Activated CD4-positive, CD25-positive, alpha-beta regulatory T cell treated with anti-CD3 and anti-CD28 coated beads, Interleukin-2, amount 50 U/mL, for 24 hours (primary cell): ENCODE measurements at places on chromosomes 4 and X.

DNA sequence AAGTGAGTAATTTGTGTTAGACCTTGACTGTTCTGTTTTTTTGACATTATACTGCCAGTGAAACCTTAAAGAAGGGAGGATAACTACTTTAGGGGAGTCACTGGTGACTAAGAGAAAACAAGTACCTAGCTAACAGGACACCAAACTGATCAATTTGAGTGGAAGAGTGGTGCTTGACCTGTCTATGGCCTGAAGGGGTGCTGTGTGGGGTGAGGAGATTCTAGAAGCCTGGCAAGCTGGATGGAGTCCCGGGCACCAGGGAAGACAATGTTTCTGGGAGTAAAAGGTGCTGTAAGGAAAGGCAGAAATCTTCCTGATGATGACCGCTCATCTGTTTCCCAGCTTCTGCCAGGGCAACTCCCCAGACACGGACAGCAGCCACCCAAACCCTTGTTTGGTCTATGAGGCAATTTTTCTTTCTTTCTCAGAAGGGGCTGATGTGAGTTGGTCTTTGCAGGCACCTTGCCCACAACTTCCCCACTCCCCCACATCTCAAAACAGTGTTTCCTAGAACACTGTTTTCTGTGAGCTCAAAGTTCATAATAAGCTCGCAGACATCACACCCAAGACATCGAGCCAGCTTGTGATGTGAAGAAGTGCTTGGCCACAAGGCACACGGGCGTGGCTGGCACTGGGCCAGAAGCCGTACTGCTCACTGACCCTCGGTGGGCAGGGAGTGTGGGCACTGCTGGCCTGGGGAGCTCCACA lies 4.6 kb downstream of the TXK start:
- ATAC-seq = peak; percentile 37

DNA sequence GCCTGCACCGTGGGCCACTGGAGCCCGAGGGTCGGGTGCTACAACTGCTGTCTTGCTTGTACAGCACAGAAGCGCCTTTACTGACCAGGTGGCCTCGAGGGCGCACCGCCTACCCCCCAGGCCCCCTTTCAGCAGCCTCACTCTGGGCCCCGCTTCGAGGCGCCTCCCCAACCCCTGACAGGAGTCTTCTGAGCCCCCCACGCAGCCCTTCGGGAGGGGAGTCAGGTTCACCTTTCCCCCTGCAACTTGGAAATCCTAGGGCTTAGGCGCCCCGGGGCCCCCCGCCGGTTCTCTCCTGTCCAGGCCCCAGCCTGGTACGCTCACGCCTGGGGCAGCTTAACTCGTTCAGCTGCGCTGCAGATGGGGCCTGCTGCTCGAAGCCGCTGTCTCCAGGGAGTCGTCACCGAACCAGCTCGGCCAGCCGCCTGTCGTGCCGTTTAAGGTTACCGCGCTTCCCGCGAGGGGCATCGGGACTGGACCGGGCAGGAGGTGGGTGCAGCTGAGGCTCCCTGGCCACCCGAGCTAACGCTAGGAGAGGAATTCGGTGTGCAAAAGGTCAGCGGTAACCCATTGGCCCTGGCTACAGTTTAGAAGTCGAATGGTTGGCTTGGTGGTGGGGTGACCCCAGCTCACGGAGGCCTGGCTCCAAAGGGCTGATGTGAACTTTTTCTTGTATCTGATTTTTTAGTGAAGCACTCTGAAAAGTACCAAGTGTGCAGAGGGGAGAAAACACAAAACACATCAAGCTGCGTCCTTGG lies 58.9 kb upstream of the BCOR start:
- ATAC-seq = no peak

DNA sequence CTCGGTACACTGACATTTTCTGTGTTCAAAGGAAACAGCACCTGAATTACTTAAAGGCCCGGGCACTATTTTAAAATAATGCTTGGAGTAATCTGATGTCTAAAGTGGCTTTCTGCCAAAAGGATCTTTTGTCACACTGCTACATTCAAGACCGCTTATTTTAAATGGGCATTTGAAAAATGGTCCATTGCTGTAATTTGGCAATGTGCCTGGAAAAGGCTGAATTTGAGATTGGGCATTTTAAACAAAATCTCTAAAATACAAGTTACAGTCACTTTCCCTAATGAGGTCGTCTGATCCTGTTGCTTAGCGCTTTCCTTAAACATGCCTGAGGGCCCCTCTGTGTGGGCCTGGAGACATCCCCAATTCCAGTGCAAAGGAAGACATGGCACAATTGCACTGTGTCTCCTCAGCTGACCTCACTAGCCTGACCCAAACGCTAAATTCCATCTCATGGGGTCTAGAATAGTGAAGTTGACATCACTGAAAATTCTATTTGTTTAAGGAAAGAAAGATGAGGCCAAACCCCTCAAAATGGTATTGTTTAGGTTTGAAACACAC lies 214.2 kb downstream of the GPC3 start:
- no peak for ATAC-seq

DNA sequence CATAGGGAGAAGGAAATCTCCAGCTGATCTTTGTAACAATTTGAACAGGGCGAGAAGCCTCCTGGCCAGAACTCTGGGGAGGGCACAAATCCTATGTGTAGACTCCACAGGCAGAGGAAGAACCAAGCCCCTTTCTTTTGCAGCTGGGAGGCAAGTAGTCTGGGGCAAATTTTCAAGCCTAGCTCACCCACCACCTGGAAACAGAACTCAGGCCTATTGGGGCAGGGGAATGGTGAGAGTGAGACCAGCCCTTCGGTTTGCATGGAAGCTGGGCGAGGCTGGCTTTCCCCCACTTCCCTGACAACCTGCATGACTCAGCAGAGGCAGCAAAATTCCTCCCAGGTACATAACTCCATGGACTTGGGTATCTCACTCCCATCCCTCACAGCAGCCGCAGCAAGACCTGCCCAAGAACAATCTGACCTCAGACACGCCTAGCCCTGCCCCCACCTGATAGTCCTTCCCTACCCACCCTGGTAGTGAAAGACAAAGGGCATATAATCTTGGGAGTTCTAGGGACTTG lies 138.2 kb downstream of the EMCN start:
- no peak for ATAC-seq

DNA sequence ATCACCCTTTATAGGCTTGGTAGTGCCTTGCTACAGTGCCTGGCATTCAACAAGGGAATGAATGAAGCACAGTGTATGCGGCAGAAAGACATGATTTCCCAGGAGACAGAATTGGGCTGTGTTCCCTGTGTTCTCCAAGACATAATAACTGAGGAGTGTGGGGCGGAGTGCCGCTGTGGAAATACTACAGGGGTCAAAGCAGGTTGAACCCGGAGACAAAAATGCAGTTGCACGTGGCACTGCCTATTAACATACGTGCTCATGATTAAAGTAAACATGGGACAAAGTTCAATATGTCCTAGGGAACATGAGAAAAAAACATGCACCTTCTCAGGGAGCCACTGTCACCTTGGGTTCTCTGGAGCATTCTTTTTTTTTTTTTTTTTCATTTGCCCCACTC lies 820.8 kb downstream of the RPA4 start:
- ATAC-seq = no peak

DNA sequence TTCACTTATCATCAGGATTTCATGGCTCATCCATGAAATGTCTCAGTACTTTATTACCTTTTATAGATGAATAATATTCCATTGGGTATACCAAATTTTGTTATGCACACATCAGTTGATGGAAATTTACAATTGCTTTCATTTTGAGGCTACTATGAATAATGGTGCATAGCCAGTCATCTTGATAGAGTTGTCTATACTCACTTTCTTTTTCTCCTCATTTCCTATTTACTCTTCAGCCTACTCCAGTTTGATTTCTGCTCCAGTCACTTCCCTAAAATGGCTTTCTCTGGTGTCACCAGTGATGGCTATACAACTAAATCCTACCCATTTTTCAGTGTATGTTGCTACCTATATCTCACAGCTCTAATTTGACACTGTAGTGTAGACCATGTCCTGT lies 743.5 kb upstream of the MAGEB2 start:
- ATAC-seq = no peak

- ATAC-seq = no peak
These were observed 265.7 kb upstream of the FAM241A start for GRCh38 chr4:111879539-111879938.

GRCh38 chr4:9833421-9833820 lies 52.0 kb downstream of the DRD5 start:
- ATAC-seq = no peak

GRCh38 chr4:835148-836002 lies 9.4 kb upstream of the CPLX1 start:
- no peak for ATAC-seq

- ATAC-seq = no peak
These were observed 5.0 kb downstream of the PNCK start for GRCh38 chrX:153668423-153669173.

DNA sequence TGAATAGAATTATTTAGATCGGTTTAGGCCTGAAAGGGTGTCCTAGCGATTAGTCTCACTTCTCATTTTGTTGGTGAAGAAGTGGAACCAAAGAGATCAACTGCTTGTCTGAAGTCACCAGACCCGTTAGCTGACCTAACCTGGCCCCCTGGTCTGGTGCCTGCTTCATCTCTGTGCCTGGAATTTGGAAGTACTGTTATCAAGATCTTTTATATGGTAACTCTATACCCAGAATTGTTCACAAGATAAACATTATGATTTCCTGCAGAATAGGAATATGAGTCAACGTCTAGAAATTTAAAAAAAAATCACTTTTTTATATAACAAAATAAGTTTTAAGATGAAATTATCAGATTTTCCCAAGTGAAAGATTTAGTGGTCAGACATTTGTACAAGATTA lies 37.2 kb downstream of the LRP2BP start:
- no peak for ATAC-seq

GRCh38 chr4:56757261-56757746 lies 64.2 kb downstream of the SPINK2 start:
- ATAC-seq = peak; percentile 50

GRCh38 chr4:47432749-47433148 lies 30.8 kb downstream of the COMMD8 start:
- no peak for ATAC-seq

DNA sequence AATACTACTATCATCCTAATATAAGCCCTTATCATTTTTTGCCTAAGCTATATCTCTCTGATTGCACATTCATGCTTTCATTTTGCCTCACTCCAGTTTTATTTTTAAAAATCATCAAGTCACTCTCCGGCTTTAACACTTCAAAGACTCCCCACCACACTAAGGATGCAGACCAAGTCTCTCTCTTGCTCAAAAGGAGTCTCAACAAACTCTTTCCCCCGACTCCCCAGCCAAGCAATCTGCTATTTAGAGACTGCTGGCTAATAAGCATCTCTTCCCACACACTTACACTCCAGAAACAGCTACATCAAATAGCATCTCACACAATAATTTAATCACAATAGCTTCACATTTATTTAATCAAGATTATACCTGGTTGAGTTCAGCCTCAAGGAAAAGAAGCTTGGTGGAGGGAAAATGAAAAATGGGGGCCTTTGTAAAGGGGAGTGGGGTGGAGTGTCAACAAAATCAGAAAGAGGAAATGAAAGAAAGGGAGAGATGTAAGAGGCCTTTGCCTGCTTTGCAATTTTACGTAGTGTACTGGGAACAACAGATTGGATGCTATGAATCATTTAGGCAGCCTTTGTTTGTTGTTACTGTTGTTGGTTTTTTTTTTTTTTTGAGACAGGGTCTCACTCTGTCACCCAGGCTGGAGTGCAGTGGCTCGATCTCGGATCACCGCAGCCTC lies 104.1 kb upstream of the MCF2 start:
- no peak for ATAC-seq

GRCh38 chr4:22688236-22688635 lies 4.5 kb upstream of the GBA3 start:
- no peak for ATAC-seq

DNA sequence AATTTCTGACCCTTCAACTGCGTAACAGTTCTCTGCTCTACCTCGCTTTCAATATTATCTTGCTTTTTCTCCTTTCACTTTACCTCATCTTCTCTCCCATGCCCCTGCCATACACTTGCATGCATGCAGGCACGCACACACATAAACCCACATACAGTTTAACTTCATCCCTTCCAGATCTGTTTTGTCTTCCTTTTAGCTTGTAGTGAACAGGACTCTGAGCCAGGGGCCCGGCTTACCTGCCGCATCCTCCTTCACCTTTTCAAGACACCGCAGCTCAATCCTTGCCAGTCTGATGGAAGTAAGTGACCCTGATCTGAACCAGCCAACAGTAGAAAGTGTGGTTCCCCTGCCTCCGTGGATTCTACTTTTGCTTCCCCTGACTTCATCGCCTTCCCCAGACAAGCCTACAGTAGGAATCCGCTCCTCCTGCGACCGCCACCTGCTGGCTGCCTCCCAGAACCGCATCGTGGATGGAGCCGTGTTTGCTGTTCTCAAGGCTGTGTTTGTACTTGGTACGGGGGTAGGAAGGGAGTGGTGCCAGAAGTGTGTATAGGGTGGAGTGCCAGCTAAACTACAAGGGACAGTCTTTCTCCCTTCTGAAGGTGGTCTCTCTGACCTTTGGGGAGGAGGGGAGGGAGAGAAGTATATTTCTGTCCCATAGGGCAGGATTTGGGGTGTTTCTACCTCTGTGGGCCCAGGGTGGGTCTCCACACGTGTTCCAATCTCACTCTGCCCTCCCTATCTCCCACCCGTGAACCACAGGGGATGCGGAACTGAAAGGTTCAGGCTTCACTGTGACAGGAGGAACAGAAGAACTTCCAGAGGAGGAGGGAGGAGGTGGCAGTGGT lies 10.7 kb downstream of the MED12 start:
- ATAC-seq = peak; percentile 81

DNA sequence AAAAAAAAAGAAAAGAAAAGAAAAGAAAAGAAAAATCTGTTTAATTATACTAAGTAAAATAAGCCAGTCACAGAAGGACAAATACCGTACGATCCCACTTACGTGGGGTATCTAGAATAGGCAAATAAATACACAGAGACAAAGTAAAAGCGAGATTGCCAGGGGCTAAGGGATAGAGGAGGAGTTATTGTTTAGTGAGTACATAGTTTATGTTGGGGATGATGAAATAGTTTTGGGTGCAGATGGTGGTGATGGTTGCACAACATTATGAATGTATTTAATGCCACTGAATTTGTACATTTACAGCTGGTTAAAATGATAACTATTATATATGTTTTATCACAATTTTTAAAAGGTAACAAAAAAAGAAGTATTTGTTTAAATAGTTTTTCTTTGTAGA lies 7.1 kb downstream of the CA5B start:
- no peak for ATAC-seq

- peak; percentile 38 for ATAC-seq
These were observed 174.5 kb upstream of the C1QTNF7 start for GRCh38 chr4:15253349-15253748.

- no peak for ATAC-seq
These were observed 1086.4 kb upstream of the PCDH10 start for GRCh38 chr4:132062611-132063239.

DNA sequence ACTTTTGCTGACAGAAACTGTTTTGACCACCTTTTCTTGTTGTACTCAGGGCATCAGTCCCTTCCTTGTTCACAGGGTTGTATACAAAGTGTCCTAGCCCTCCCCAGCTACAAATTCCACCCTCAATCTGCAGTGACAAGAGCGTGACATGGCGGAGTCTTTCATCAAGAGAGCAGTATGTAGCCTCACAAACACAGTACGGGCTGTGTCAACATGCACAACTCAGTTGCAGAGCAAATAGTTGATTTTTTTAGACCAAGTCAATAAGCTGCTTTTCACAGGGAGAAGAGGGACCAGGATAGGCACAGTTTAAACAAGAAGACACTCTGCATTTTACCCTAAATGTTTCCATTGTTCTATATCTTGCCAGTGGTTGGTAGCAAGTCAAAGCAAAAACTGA lies 8.6 kb upstream of the HS6ST2 start:
- no peak for ATAC-seq

- ATAC-seq = no peak
These were observed 24.1 kb upstream of the FGF16 start for GRCh38 chrX:77422891-77423648.

GRCh38 chr4:37872310-37872988 lies 18.4 kb upstream of the TBC1D1 start:
- ATAC-seq = peak; percentile 24
